ENCODE measurements at places on chromosomes 12 and 14.

DNA sequence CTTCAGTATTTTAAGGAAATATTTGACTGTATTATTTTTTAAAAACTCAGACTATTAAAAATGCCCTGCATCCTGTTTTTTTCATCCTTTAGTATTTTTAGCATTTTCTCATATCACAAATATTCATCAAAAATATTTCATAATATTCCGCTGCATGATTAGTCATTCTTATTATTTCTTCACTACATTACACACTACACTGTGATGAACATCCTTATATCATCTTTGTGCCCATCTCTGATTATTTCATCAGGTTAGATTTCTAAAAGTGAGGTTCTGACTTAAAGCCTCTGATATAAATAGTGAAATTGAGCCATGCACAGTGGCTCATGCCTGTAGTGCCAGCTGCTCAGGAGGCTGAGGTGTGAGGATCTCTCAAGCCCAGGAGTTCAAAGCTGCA lies 8.1 kb downstream of the COCH start:
- no peak for DNase-seq

DNA sequence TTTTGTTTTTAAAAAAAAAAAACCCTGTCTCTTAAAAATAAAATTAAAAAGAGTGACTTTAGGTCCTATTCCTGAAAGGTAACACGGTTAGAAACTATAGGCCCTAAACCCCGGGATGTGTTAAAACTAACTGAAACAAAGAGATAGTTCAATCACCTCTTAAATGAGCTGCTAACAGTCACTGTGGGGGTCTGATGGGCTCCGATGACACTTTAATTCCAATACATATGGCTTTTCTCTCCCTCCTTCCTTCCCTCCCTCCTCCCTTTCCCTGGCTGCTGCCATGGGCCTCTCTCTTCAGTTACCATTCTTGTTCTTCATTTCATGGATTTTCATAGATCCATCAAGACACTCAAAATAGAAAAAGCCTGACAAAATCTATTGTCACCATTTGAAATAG lies 76.6 kb downstream of the RNF34 start:
- DNase-seq: no peak

GRCh38 chr14:65096323-65097089 lies 5.8 kb downstream of the MAX start:
- no peak for DNase-seq

DNA sequence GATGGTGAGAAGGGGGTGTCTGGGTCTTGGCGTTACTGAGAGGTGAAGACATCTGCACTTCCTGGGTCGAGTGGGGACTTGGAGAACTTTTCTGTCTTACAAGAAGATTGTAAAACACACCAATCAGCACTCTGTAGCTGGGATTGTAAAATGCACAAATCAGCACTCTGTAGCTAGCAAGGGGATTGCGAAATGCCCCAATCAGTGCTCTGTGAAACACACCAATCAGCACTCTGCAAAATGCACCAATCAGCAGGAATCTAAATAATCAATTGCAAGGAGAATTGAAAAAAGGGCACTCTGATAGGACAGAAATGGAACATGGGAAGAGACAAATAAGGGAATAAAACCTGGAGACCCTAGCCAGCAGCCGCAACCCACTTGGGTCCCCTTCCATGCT lies 376.1 kb upstream of the SFSWAP start:
- no peak for DNase-seq

GRCh38 chr12:6540181-6540877 lies 6.0 kb downstream of the GAPDH start:
- peak; percentile 63 for DNase-seq

GRCh38 chr14:71235875-71236274 lies 328.6 kb downstream of the PCNX1 start:
- DNase-seq: peak; percentile 30

DNA sequence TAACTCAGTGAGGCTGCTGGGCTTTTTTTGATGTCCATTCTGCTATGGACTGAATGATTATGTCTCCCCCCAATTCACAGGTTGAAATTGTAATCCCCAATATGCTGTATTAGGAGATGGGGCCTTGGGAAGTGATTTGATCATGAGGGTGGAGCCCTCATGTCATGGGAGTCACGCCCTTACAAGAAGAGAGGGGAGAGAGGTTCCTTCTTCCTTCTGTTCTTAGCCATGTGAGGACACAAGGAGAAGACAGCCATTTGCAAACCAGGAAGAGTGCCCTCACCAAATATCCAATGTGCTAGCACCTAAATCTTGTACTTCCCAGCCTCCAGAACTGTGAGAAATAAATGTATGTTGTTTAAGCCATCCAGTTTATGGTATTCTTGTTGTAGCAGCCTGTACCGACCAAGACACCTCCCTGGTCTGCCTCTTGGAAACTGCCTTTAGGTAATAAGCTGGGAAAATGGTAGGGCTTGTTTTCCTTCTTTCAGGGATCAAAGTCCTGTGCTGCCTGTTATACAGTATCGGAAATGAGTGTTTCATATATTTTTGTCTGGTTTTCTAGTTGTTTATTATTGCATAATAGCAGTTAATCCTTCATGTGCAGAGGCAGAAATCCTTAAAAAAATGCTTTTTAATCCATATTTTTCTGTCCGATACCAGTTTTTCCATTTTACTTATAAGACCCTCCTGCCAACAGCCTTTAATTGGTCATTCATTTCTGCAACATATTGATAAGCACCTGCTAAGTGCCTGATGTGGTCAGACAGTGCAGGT lies 16.3 kb downstream of the BORCS5 start:
- no peak for DNase-seq

DNA sequence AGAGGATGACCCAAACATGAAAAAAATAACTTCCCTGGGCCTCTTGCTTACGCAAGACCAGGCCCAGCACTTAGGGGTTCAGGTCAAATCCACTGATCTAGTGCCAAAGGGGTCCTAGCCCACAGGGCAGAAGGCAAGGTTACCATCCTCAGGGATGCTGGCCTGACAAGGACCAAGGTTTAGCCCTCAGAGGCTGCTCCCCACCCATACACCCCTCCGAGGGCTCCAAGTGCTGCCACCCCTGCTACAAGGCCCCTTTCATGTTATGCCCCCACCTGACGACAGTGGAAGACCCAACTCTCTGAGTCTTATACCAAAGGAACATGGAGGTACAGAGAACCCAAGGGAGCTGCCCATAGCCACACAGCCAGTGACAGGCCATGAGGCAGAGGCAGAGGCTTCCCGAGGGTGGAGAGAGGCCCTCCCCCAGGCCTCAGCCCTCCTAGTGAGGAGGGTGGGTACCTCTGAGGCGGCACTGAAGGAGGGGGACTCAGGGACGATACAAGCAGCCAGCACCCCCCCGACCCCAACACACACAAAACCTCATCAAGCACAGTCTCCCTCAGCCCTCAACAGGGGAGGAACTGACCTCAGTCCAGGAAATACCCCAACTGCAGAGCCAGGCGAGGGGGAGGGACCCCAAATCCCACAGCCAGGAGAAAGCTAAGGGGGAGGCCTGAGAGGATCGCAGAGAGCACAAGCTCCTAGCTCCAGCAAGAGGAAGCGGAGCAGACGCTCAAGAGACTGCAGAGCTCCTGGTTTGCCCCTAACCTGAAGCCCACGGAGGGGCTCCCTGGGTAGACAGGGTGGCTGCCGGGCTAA lies 37.0 kb downstream of the ANAPC7 start:
- no peak for DNase-seq

GRCh38 chr14:50010752-50011151 lies 105.6 kb downstream of the VCPKMT start:
- DNase-seq: no peak

DNA sequence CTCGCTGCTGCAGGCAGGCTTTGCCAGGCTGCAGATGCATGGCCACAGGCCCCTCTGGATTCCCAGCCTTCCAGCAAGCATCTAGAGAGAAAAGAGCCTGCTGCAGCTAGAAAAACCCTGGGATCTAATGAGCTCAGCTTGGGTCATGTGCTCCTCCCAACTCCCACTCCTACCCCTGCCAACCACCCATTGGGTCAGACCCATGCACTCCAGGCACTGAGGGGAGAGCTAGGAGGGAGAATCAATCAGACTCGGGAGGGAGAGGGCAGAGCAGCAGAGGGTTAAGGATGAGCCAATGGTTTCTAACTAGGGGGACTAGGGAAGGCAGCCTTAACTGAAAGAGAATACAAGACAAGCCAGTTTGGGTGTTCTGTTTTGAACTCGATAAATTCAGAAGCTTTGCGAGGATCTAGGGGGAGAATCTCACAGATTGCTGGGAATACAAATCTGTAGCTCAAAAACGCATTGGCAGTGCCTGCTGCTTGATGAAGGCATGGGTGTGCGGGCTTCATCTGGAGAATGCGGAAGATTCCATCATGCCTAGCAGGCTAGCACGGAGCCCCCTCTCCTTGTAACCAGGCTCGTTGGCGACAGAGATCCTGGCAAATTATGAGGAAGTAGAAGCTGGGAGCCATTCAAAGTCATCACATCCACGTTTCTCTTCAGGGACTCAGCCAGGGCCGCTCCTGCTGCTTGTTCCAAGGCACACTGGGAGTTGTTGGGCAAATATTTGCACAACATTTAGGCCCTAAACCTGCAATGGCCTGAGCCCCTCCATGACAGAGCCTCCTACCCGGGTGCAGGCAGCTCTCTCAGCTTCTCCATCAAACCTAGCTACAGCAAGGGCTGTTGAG lies 56.4 kb downstream of the VCPKMT start:
- no peak for DNase-seq

Data from head of caudate nucleus (tissue), 42 donors.